ENCODE measurements at places on chromosomes 4 and X.

DNA sequence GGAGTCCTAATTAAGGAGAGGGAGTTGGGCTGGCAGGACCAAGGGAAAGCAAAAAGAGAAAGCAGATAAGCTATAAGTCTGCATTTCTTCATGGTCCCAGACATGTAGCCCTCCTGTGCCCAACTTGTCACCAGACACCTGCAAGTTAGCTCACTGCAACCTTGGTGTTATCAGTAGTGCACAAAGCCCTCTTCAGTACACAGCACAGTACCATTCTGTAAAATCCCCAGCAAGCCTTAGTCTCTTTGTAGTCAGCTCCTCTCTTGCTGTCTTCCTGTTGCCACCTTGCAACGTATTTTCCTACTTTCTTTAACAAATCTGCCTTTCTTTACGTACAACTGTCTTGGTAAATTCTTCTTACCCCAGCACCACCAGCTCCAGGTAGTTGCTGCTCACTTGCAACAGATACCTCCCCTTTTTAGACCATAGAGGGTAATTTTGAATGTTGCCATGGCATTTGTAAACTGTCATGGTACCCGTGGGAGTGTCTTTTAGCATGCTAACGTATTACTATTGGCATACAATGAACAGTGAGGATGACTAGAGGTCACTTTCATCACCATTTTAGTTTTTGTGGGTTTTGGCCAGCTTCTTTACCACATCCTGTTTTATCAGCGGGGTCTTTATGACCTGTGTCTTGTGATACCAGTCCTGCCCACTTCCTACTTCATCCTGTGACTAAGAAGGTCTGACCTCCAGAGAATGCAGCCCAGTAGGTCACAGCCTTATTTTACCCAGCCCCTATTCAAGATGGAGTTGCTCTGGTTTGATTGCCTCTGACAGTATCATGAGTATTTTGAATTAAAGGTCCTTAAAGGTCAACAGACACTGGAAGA, 28.3 kb upstream of the AP1S2 start:
- no peak for DNase-seq

- DNase-seq, result no peak
These were observed 8.6 kb upstream of the UBQLN2 start for GRCh38 chrX:56554870-56555269.

GRCh38 chr4:143514169-143514495, 630 bp downstream of the SMARCA5 start:
- no peak for DNase-seq

GRCh38 chr4:110155654-110156053, 42.8 kb downstream of the ELOVL6 start:
- no peak for DNase-seq

GRCh38 chr4:69322055-69322454, 41.8 kb downstream of the UGT2B28 start:
- no peak for DNase-seq

DNA sequence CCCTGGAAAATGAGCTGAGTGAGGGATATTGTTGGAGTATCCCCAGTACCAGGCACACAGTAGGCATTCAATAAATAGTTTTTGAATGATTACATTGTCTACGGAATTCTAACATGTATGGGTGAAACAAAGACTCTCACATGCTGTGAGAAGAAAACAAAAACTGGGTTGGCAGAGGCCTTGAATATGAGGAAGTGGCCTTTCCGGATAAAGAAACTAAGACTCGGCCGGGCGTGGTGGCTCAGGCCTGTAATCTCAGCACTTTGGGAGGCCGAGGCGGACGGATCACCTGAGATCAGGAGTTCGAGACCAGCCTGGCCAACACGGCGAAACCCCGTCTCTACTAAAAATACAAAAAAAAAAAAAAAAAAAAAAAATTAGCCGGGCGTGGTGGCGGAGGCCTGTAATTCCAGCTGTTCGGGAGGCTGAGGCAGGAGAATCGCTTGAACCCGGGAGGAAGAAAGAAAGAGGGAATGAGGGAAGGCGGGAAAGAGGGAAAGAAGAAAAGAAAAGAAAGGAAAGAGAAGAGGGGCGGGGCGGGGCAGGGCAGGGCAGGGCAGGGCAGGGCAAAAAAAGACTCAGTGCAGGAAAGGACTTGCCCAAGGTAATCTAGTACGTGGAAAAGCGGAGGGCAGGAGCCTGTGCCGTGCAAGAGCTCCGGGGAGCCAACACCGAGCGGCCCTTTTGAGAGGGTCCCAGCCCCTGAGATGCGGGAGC, 689 bp upstream of the TMA16 start:
- DNase-seq, result no peak

DNA sequence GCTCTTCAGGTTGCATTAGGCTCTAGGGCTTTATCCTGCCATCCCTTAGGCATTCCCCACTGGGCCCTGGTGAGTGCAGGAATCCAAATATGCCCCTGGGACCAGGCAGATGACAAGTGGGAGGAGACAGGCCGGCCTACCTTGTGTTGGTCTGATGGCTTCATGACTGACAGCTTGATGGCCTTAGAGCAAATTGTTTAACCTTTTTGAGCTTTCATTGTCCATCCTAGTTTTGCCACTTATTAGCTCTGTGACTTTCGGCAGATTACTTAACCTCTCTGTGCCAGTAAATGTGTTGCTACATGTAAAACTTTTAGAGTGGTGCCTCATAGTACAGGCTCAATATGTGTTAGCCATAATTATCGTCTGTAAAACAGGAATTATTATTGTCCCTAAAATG, 4.4 kb downstream of the KIT start:
- DNase-seq, result no peak

DNA sequence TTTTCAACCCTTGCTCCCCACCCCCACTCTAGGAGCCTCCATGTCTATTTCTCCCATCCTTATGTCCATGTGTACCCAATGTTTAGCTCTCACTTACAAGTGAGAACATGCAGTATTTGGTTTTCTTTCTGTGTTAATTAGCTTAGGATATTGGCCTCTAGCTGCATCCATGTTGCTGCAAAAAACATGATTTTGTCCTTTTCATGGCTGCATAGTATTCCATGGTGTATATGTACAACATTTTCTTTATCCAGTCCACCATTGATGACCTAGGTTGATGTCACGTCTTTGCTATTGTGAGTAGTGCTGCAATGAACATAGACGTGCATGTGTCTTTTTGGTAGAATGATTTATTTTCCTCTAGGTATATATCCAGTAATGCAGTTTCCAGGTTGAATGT, 472.8 kb downstream of the ZNF674 start:
- DNase-seq, result no peak

Data from lung (tissue), 17 donors.